Lung (tissue), 17 donors: ENCODE measurements at places on chromosomes 4 and X. TPM values are rescaled to one million over a fixed set of nuclear protein-coding genes. Genes with fewer than 3 reads are reported as not detected.

The NLGN4X gene
- total RNA-seq, result 1.4 TPM

The FAM199X gene
- 15.1 TPM for total RNA-seq

DNA sequence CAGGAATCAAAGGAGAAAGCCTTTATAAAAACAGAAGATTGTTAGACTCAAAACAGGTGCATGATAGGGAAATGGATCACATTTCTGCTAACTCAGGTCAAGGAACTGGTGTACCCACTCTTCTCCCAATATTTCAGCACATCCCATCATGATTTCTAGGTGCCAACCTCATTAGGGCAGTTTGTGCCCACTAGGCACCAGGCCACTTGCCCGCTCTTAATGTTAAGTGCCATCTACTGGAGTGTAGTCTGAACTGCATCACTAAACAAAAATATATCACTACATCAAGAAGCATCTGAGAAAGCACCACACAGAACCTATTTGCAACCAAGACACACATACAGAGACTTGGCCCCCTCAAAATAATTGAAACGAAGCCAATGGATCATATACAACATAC lies 140.4 kb upstream of the GRID2 start:
- no peak overlapping the region for H3K4me3 ChIP-seq
- no peaks in the 10 kb centered on the region for H3K27me3 ChIP-seq
- H3K4me1 ChIP-seq, result no peaks in the 10 kb centered on the region
- H3K36me3 ChIP-seq, result no peaks in the 10 kb centered on the region
- H3K27ac ChIP-seq, result no peak overlapping the region

DNA sequence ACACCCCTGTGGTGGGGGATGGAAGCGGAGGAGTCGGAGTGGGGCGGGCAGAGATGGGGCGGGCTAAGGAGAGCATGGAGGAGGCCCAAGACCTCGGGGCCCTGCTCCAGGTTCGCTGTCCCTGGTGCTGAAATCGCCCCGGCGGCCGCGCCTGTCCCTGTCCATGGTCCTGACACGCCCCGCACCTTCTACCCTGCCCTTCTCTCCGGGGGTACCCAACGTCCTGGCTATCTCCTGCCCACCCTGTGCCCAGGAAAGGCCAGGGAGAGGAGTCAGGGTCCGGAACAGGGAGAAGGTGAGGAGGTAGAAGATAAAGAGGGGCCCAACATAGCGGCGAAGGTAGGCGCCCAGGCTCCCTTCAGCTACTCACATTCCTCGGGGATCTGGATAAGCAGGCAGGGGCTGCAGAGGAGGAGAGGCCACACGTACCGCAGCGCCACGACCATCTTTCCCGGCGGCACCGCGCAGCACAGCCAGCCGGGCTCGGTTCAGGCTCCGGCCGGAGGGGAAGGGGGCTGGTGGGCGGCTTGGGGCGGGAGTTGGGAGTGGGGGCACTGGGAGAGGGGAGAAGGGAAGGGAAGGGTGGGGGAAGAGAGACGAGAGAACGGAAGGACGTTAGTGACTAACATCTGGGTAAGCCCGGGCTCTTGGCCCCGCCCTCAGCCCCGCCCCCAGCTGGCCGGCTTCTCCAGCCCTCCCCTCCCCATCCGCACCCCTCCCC lies 10.4 kb downstream of the L1CAM start:
- peaks cover 13% of the 10 kb centered on the region for H3K27me3 ChIP-seq
- DNase-seq, result peak; percentile 61
- no peaks in the 10 kb centered on the region for H3K4me1 ChIP-seq
- H3K4me3 ChIP-seq, result no peak overlapping the region
- no peak overlapping the region for H3K27ac ChIP-seq
